ENCODE measurements at places on chromosomes 3 and 15.

GRCh38 chr3:37243820-37244748, 69.7 kb upstream of the LRRFIP2 start:
- peaks cover 12% of the 10 kb centered on the region for H3K36me3 ChIP-seq
- no peaks in the 10 kb centered on the region for H3K27me3 ChIP-seq
- DNase-seq, result peak; percentile 86
- H3K4me3 ChIP-seq, result peak overlapping the region; percentile 99

GRCh38 chr15:71189718-71190117, 74.4 kb downstream of the THSD4 start:
- H3K36me3 ChIP-seq, result peaks cover 15% of the 10 kb centered on the region
- no peaks in the 10 kb centered on the region for H3K4me1 ChIP-seq
- no peaks in the 10 kb centered on the region for H3K27me3 ChIP-seq
- no peak overlapping the region for H3K4me3 ChIP-seq

DNA sequence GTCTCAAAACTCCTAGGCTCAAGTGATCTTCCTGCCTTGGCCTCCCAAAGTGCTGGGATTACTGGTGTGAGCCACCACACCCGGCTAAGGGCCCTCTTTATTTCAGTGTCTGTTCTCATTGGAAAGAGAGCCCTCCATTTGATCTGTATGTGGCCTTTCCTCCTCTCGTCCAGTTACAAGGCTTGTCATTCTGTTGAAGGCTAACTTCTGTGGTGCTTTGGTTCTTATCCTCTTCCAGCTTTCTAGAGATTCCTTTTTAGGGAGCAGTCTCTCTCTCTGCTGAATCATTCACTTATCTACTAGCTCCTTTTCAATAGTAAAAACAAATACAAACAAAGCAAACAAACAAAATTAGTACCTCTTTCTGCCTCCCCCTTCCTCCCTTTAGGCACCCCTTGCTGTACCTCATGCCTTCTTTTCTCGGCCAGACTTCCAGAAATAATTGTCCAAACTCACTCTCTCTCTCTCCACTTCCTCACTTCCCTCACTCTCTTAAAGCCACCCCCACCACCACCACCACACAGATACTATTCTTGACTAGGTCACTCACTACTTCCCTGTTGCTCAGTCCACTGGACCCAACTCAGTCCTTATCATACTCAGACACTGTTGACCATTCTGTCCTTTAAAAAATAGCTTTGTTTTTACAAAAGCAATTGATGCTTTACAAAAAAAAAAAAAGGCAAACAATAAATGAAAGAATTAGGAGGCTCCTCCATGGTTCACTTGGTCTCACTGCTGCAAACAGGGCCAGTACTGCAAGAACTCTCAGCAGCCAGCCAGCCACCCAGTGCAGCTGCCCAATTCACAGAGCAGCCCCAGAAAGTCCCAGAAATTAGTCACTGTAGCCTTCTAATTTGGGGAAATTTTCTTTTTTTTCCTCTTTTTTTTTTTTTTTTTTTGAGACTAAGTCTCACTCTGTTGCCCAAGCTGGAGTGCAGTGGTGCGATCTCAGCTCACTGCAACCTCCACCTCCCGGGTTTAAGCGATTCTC, 31.7 kb upstream of the RAB11A start:
- peak overlapping the region; percentile 46 for H3K27ac ChIP-seq
- H3K4me1 ChIP-seq, result peaks cover 44% of the 10 kb centered on the region

GRCh38 chr15:58770857-58771620, at the start of gene MINDY2:
Gene MINDY2 (plus strand): TSS chr15:58771302. CDS start chr15:58771396, 94 bp downstream.
- peak within 1 kb of the TSS; percentile 98 for H3K27ac ChIP-seq
- peak; percentile 98 for DNase-seq
- peaks cover 10% of the 10 kb centered on the region for H3K36me3 ChIP-seq
- no peak within 1 kb of the TSS for H3K4me3 ChIP-seq
- H3K4me1 ChIP-seq, result peaks cover 6% of the 10 kb centered on the region

DNA sequence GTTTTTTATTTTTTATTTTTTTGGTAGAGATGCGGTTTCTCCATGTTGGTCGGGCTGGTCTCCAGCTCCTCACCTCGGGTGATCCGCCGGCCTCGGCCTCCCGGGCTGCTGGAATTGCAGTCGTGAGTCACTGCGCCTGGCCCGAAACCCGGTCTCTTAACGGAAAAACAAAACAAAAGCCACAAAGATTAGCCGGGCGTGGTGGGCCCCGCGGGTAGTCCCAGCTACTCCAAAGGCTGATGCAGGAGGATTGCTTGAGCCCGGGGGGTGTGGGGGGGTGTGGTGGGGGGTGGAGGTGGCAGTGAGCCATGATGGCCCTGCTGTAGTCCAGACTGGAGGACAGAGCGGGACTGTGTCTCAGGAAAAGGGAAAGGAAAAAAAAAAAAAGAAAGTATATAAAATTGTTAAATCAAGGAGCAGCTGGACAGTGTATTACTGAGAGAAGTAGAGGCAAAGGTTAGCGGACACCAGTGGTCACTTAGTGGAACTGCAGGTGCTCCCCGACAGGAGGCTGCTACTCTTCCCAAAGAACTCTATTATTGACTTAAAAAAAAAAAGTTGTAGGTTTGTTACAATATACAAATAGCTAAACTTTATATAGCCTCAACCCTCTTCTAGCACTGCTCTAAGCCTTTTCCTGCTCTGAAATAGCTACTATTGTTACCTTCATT, 30.3 kb upstream of the TUBGCP5 start:
- no peaks in the 10 kb centered on the region for H3K4me1 ChIP-seq
- H3K27me3 ChIP-seq, result no peaks in the 10 kb centered on the region
- H3K36me3 ChIP-seq, result no peaks in the 10 kb centered on the region
- no peak for DNase-seq

DNA sequence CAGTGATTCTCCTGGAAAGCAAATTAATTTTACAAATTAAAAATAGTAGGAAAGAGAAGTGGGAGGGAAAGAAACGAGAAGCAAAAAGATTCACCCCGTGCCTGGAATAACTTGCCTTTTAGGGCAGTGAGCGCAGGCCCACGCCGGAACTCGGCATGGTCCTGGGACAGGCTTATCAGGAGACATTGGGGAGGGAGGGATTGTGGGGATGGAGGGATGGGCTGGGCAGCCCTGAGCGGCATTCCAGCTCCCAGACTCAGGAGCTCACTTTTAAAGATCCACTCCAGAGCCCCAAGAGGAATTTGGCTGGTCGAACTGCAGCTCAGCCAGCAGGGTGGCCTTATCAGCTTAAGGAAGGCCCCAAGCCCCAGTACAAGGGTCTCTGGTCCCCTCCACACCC, 117.9 kb downstream of the ADCY5 start:
- no peaks in the 10 kb centered on the region for H3K4me1 ChIP-seq
- peaks cover 23% of the 10 kb centered on the region for H3K27me3 ChIP-seq
- no peak for DNase-seq
- no peaks in the 10 kb centered on the region for H3K36me3 ChIP-seq
- no peak overlapping the region for H3K27ac ChIP-seq

GRCh38 chr3:4741404-4742307, 237.6 kb upstream of the BHLHE40 start:
- peaks cover 13% of the 10 kb centered on the region for H3K36me3 ChIP-seq
- H3K27me3 ChIP-seq, result peaks cover 4% of the 10 kb centered on the region
- H3K27ac ChIP-seq, result peak overlapping the region; percentile 84
- H3K4me1 ChIP-seq, result peaks cover 69% of the 10 kb centered on the region

- peaks cover 21% of the 10 kb centered on the region for H3K4me1 ChIP-seq
- no peaks in the 10 kb centered on the region for H3K36me3 ChIP-seq
- DNase-seq, result no peak
- no peak overlapping the region for H3K4me3 ChIP-seq
Observed at GRCh38 chr3:27669591-27669990, 52.5 kb downstream of the EOMES start.

- peaks cover 8% of the 10 kb centered on the region for H3K27me3 ChIP-seq
- H3K27ac ChIP-seq, result no peak overlapping the region
- H3K4me3 ChIP-seq, result no peak overlapping the region
- peaks cover 12% of the 10 kb centered on the region for H3K4me1 ChIP-seq
- H3K36me3 ChIP-seq, result no peaks in the 10 kb centered on the region
Observed at GRCh38 chr3:48422272-48422671, 7.6 kb downstream of the PLXNB1 start.

- DNase-seq, result no peak
Observed at GRCh38 chr3:130849091-130849552, 44.8 kb upstream of the ATP2C1 start.

GRCh38 chr15:37086120-37086519, 14.2 kb downstream of the MEIS2 start:
- no peak overlapping the region for H3K4me3 ChIP-seq
- H3K27me3 ChIP-seq, result no peaks in the 10 kb centered on the region
- DNase-seq, result no peak
- peaks cover 64% of the 10 kb centered on the region for H3K36me3 ChIP-seq
- peaks cover 34% of the 10 kb centered on the region for H3K4me1 ChIP-seq

DNA sequence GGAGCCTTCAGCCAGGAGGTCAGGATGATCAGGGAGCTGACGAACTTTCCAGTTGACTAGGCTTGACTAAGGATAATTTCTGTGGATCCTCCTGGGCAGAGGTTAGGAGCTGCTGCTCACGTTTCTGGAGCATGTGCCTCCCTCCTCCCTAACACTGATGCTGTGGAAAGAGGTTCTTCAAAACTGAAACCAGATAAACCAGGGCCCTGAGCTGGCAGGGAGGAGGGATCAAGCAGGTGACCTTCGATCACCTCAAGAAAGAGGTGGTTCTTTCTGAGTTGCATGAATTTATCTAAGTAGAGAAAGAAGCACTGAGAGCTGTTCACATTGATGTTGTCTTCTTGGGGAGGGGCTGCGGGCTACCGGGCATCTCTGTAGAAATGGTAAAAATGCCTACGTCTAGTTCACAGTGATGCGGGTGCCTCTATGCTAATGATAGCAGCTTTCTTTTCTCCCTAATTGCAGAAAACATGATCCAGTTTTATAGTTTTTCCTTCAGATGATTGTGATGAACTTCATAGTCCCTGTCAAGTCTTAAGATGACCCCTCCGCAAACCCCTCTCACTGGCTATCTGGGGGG, 332.7 kb upstream of the LRRFIP2 start:
- H3K27me3 ChIP-seq, result peaks cover 16% of the 10 kb centered on the region
- DNase-seq, result no peak
- no peak overlapping the region for H3K27ac ChIP-seq
- H3K4me3 ChIP-seq, result no peak overlapping the region
- no peaks in the 10 kb centered on the region for H3K4me1 ChIP-seq

- H3K27me3 ChIP-seq, result no peaks in the 10 kb centered on the region
- peaks cover 28% of the 10 kb centered on the region for H3K4me1 ChIP-seq
- DNase-seq, result no peak
- peak overlapping the region; percentile 92 for H3K4me3 ChIP-seq
- H3K36me3 ChIP-seq, result peaks cover 14% of the 10 kb centered on the region
Observed at GRCh38 chr3:25781145-25781757, 2.0 kb downstream of the NGLY1 start.

- H3K36me3 ChIP-seq, result no peaks in the 10 kb centered on the region
- peaks cover 33% of the 10 kb centered on the region for H3K4me1 ChIP-seq
- H3K4me3 ChIP-seq, result no peak overlapping the region
- DNase-seq, result no peak
Observed at GRCh38 chr3:115102046-115102445, 45.0 kb downstream of the ZBTB20 start.

DNA sequence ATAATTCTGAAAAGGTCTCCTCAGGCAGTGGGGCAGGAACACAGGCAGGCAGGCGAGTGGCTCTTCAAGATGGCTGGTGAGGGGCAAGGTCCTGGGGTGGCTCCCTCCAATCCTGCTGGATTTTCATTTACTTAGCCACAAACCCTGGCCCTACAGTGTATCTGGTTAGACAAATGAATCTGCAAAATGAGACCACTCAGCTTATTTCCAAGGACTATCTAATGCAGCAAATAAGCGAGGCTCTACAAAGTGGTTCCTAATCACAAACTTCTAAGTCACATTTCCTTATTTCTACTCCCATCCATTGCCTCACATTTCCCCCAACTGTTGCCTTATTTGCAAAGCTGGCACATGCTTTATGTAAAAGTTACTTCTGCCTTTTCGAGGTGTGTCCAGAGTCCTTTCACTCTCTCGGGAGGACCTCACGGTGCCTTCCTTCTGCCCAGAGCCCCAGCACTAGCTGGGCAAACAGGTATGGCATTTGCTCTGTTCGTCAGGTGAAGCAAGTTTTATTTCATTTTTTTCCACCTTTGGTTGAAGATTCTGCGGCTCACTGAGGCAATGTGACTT, 40.5 kb downstream of the CCDC12 start:
- peak overlapping the region; percentile 58 for H3K4me3 ChIP-seq
- no peak for DNase-seq
- peaks cover 20% of the 10 kb centered on the region for H3K36me3 ChIP-seq
- H3K4me1 ChIP-seq, result peaks cover 60% of the 10 kb centered on the region

DNA sequence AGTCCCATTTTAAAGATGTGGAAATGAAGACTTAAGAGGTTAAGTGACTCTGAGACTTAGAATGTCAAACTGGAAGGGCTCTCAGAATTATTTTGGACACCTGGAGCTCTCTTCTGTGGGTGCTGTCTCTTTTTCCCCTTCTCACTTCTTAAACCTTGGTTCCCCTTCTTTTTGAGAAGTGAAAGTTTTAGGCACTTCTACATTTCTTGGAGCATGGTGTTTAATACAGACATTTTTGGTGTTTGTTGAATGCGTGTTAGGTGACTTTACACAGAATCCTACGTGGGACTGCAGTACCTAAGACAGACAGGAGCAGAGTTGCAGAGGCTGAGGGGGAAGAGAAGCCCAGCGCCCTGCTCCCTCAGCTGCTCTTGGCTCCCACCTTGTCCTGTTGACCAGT, 133.3 kb downstream of the MDFIC2 start:
- no peak for DNase-seq
- H3K4me3 ChIP-seq, result no peak overlapping the region
- no peaks in the 10 kb centered on the region for H3K4me1 ChIP-seq
- H3K27me3 ChIP-seq, result no peaks in the 10 kb centered on the region
- no peak overlapping the region for H3K27ac ChIP-seq
